Activated T-helper 2 cell treated with anti-CD3 and anti-CD28 coated beads, Interferon-gamma antibody, Interleukin-2, Interleukin-4, amounts not matched to agents 10 μg/mL and 5 μg/mL and 100 μg/mL, durations not matched to agents 14 hours and 24 hours and 36 hours (primary cell): ENCODE measurements at places on chromosomes 13 and 19. TPM values are rescaled to one million over a fixed set of nuclear protein-coding genes. Genes with fewer than 3 reads are reported as not detected.

DNA sequence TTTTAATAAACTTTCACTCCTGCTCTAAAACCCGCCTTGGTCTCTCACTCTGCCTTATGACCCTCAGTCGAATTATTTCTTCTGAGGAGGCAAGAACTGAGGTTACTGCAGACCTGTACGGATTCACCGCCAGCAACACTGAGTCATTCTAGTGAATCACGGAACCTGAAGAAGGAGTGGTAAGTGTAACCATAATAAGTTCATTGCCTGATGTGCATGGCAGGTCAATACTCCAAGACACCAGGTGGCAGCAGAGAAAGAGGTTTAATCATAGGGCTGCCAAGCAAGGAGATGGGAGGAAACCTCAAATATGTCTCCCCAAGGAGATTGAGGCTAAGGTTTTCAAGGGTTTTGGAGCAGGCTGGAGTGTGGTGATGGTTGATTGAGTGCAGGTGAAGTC lies 204.3 kb upstream of the IPO5 start:
- H3K36me3 ChIP-seq = no peaks in the 10 kb centered on the region
- H3K27ac ChIP-seq = no peak overlapping the region
- H3K4me3 ChIP-seq = no peak overlapping the region
- DNase-seq = no peak

GRCh38 chr19:45322744-45323281 lies at the start of gene CKM:
CKM (minus strand) TSS chr19:45322875; CDS start chr19:45319713, 3,162 bp downstream.
- H3K4me1 ChIP-seq = peaks cover 2% of the 10 kb centered on the region
- DNase-seq = no peak
- peaks cover 22% of the 10 kb centered on the region for H3K27me3 ChIP-seq
- H3K4me3 ChIP-seq = no peak within 1 kb of the TSS
- H3K27ac ChIP-seq = no peak within 1 kb of the TSS

DNA sequence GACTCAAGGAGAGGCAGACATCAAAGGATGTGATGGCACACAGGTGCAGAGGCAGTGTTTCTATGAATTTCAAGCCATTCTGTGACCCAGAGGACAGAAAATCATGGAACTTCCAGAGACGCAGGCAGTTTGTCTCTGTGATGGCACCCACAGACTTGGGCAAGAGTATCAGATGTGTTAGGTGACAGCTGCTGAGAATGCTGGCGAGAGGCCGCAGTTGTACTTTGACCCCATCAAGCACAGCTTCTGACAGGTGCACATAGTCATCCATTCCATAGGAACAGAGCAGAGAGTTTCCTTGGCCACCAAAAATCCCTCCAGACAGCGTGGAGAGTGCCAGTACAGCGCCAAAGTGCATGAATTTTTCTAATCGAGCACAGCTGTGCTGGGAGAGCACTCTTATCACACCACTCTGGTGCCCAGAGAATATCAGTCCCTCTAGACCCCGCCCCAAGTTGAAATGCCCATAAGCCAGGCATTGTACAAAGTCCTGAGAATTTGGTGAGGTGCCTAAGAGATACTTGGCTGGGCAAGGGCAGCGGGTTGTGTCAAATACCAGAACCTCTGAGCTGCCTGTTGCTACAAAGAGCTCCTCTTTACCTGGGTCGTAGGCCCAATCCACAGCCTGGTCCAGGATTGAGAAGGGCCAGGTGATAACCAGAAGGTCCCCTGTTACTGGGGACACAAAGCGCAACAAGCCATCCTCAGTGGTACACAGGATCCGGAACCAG lies 12.4 kb downstream of the WDR87 start:
- H3K36me3 ChIP-seq = no peaks in the 10 kb centered on the region
- no peak for DNase-seq
- no peaks in the 10 kb centered on the region for H3K27me3 ChIP-seq
- no peak overlapping the region for H3K4me3 ChIP-seq
- peaks cover 3% of the 10 kb centered on the region for H3K4me1 ChIP-seq

GRCh38 chr19:33435706-33436359 lies 62.3 kb downstream of the CEBPG start:
- no peaks in the 10 kb centered on the region for H3K4me1 ChIP-seq
- no peak overlapping the region for H3K27ac ChIP-seq
- H3K27me3 ChIP-seq = no peaks in the 10 kb centered on the region
- DNase-seq = no peak

DNA sequence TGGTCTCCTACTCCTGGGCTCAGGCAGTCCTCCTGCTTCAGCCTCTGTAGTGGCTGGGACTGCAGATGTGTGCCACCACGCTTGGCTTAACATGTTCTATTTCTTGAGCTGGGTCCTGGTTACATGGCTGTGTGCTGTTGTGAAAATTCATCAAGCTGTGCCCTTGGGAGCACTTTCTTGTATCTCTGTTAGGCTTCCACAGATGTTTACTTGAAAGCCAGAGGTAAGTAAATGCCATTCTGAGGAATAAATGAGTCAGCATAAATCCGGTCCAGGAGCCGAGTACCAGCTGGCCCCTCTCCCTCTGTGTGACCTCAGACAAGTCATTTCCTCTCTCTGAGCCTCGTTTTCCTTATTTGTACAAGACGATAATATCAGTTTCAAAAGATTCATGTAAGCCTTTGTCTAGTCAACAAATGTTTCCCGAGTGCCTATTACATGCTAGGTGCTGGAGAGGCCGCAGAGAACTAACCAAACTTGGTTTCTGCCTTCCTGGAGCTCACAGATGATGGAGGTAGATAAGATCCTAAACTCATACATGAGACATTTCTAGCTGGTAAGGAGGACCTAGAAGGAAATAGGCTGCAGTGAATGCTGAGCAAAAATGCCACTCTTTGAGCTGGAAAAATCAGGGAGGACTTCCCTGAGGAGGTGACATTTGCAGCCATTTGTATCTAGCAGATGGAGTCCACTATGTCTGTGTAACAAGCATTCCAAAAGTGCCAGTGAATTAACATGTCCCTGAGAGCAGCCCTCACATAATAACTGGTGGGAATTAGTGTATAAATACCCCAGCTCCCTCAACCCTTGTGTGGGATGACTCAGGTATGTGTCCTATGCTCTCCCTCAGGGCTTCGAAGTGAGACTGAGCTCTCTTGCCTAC lies 2.7 kb upstream of the RASAL3 start:
- H3K27ac ChIP-seq = peak overlapping the region; percentile 85
- DNase-seq = peak; percentile 69
- peak overlapping the region; percentile 43 for H3K4me3 ChIP-seq
- H3K27me3 ChIP-seq = peaks cover 14% of the 10 kb centered on the region
- H3K36me3 ChIP-seq = peaks cover 38% of the 10 kb centered on the region

GRCh38 chr13:41919031-41919740 lies 41.7 kb downstream of the VWA8 start:
- no peaks in the 10 kb centered on the region for H3K27me3 ChIP-seq
- peak overlapping the region; percentile 44 for H3K27ac ChIP-seq
- H3K4me3 ChIP-seq = no peak overlapping the region
- no peak for DNase-seq
- peaks cover 62% of the 10 kb centered on the region for H3K4me1 ChIP-seq

DNA sequence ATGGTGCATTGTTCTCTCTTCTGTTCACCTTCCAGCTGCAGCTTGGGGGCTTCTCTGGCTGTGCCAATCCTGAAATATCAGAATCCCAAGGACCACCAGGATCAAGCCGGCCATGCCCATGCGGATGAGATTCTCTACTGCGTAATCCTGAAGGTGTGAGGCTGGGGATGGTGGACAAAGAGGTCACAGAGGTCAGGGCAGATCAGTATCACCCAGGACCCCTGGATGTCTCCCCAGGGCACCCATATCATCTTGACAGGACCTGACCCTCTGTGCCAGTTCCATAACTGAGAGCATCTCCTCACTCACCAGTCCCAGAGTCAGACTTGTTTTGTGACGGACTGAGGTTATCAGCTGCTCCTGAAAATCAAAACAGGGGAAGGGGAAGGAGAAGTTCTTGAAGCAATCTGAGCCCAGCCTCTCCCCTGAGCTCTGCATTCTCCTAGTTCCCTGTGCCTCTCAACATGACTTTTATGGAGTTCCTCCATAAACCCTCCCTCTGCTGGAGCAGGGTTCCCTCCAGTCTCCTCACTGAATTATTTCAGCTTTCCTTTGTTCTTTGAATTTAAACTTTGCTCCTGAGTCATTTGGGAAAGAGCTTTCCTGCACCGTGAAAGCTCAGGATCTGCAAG lies 5.5 kb downstream of the LILRA5 start:
- peaks cover 15% of the 10 kb centered on the region for H3K4me1 ChIP-seq
- H3K36me3 ChIP-seq = no peaks in the 10 kb centered on the region
- peaks cover 4% of the 10 kb centered on the region for H3K27me3 ChIP-seq

DNA sequence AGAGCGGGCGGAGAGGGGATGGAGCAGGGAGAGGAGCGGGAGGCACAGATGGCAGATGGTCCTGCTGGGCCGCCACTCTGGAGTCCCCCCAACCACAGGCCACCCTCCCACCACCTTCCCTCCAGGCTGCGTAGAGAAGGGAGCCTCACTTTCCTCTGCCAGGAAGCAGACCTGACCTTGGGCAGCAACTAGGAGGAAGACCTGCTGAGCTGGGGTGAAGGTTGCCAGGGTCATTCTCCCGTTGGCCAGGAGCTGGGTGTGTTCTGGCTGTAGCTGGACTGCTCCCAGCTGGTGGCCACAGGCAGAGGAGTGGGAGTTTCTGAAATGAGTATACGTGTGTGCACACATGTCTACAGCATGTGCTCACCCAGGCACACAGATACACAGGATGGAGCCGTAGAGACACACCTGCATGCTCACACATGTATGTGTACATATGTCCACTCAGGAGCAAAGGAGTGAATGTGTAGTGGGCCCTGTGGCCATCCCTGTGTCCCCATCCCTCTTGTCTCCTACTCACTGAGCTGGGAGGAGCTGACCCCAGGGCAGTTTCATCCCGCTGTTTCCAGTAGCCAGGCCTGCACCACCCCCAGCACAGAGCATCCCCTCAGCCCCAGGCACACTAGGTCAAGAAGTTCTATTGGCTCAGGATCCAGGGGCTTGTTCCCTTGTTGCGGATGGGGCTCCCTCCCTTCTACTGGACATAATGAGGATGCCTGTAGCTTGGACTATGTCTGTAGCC lies 53.0 kb downstream of the CHST8 start:
- H3K27ac ChIP-seq = no peak overlapping the region
- no peak for DNase-seq
- H3K4me3 ChIP-seq = no peak overlapping the region
- no peaks in the 10 kb centered on the region for H3K27me3 ChIP-seq

DNA sequence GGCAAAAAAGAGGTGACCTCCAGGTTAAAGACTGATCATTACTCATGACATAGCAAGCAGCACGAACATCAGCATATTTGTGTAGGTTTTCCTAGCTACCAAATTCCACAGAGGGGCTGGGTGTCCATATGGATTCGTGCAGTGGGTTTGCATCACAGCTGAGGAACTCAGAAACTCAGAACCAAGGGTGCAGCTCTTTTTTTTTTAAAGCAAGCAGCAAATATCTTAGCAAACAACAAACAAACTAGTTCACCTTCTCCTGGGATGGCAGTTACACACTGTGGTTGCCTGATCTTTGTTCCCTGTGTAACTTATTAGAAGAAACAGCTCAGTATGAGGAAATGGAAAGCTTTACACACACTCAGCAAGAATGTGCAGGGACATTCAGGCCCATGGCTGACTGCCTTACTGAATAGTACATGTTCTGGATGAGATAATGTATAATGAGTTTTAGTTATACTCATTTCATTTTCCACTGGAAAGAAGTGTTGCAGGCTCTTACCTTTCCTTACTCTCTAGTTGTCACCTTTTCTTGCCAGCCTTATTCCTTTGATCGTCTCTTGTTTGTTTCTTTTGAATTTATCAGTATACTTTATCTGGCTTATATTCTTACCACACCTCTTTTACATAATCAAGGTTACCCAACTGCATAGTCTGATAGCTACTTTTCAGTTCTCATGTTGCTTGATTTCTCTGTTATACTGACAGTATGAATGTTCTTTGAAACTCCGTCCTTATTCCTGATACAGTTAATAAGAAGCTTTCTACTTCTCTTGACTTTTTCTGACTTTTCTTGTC lies 4.3 kb downstream of the NDFIP2 start:
- H3K4me3 ChIP-seq = peak overlapping the region; percentile 87
- H3K27ac ChIP-seq = peak overlapping the region; percentile 91
- H3K4me1 ChIP-seq = peaks cover 68% of the 10 kb centered on the region
- H3K27me3 ChIP-seq = no peaks in the 10 kb centered on the region

- no peaks in the 10 kb centered on the region for H3K36me3 ChIP-seq
- H3K27me3 ChIP-seq = peaks cover 11% of the 10 kb centered on the region
- peaks cover 7% of the 10 kb centered on the region for H3K4me1 ChIP-seq
- H3K4me3 ChIP-seq = no peak overlapping the region
Observed at GRCh38 chr13:30440910-30441703, 18.8 kb downstream of the UBE2L5 start.

Gene SLITRK5
- not detected in 2 replicates for total RNA-seq

Gene NECTIN2
- total RNA-seq = 0.27 and 0.37 TPM in 2 replicates

Gene ODAD3
- 0.37 TPM in 1 of 2 replicates, not detected in the other for total RNA-seq

Gene ZNF709
- total RNA-seq = 0.18 and 2.4 TPM in 2 replicates

Gene NLRP11
- not detected in 2 replicates for total RNA-seq
